Activated T-cell treated with anti-CD3 and anti-CD28 coated beads for 48 hours (primary cell): ENCODE measurements at places on chromosomes 13 and 19.

DNA sequence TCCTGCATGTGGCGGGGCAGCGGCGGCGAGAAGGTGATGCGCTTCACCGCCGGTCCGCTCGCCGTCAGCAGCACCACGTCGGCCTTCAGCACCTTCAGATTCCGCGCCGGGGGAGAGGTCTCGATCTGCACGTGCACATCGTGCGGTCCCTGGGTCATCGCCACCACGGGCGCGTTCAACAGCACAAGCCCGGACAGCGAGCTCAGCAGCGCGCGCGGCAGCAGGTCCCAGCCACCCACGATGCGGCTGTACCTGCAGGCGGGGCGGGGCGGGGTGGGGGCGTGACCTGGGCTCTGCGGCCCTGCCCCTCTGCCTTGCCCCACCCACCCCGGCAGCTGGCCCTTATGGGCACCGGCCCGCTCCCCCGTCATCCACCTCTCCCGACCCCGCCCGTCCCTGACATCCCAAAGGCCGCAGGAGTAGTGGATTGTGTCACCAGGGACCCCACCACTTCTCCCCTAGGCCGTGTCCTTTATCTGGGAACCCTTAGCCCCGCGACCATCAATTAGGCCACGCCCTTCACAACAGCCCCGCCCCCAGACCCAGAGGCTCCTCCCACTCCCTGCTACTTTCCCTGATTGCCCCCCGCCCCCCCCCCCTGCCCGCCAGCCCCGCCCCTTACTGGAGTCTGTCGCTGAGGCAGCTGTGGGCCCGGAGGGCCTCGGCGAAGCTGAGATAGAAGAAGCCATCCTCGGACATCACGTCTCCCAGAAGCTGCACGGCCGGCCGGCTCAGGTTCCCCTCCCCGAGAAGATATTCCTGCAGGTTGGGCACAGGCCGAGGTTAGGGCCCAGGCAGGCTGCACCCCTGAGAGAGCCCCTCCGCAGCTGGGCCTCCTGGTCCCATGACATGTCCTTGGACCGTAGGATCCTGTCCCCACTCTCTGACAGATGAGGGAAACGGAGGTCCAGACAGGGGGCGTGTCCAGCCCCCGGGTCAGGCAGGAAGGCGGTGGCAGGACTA lies 6.1 kb downstream of the IL4I1 start:
- peak; percentile 64 for DNase-seq

DNA sequence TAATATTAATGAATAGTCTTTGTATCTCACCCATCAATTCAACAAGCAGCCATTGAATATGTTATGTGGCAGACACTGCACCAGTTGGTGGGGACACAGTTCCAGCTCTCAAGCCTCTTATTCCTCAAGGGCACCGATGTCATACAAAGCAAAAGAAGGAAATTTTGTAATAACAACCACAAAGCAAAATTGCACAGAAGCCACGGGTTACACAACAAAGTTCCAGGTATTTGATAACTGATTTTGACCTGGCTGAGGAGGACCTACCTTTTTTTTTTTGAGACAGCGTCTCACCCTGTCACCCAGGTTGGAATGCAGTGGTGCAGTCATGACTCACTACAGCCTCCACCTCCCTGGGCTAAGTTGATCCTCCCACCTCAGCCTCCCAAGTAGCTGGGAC lies 266.7 kb downstream of the FOXO1 start:
- no peak for DNase-seq

DNA sequence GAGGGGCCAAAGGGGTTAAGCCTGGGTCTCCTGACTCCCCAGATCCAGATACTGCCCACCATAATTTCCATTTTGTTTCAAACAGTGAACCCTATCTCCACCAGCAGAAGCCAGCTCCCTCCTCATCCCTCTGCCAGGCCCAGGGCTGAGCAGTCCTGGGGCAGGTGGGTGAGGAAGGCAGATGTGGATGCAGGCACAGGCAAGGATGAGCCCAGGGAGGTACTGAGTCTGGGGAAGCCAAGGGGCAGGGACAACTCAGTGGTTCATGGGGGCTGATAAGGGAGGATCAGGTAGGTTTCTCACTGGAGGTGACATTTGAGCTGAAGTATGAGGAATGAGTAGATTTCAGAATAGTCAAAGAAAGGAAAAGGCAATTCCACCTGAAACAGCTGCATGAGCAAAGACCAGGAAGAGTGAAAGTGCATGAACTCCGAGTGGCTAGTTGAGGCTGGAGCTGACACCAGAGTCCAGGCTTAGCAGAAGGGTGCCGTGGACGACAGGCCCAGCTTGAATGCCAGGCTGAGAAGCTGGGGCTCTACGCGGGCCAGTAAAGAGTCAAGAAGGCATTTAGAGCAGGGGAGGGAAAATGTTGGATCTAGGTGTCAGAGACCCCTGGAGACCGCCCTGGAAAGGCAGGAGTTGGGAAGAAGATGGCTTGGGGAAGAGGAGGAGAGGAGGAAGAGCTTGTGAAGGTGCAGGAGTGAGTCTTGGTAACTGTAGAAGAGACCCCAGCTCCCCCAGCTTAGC lies 10.3 kb downstream of the CIC start:
- DNase-seq: no peak

GRCh38 chr13:24116131-24116530 lies 44.4 kb upstream of the SPATA13 start:
- no peak for DNase-seq

- no peak for DNase-seq
These were observed 81.9 kb downstream of the FLT1 start for GRCh38 chr13:28412981-28413380.

GRCh38 chr13:41006978-41007743 lies 12.0 kb downstream of the ELF1 start:
- DNase-seq: no peak

DNA sequence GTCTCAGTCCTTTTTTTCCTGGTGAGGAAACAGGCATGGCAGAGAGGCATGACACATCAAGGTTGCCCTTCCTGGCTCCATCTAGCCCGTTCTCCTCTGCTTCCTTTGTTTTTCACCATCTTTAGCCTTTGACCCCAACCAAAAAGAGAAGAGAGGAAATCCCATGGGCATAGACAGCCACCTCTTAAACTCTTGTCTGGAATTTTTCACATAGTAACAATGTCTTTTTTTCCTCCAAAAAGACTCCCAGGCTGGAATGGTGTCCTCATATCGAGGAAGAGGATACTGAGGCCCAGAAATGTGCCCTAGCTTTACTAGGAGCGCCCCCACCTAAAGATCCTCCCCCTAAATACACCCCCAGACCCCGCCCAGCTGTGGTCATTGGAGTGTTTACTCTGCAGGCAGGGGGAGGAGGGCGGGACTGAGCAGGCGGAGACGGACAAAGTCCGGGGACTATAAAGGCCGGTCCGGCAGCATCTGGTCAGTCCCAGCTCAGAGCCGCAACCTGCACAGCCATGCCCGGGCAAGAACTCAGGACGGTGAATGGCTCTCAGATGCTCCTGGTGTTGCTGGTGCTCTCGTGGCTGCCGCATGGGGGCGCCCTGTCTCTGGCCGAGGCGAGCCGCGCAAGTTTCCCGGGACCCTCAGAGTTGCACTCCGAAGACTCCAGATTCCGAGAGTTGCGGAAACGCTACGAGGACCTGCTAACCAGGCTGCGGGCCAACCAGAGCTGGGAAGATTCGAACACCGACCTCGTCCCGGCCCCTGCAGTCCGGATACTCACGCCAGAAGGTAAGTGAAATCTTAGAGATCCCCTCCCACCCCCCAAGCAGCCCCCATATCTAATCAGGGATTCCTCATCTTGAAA lies at the start of gene GDF15:
Gene GDF15 (plus strand): TSS at position 484 of the 868 bp plus-strand sequence. CDS start 32 bp downstream, at position 516.
- DNase-seq: peak; percentile 40

DNA sequence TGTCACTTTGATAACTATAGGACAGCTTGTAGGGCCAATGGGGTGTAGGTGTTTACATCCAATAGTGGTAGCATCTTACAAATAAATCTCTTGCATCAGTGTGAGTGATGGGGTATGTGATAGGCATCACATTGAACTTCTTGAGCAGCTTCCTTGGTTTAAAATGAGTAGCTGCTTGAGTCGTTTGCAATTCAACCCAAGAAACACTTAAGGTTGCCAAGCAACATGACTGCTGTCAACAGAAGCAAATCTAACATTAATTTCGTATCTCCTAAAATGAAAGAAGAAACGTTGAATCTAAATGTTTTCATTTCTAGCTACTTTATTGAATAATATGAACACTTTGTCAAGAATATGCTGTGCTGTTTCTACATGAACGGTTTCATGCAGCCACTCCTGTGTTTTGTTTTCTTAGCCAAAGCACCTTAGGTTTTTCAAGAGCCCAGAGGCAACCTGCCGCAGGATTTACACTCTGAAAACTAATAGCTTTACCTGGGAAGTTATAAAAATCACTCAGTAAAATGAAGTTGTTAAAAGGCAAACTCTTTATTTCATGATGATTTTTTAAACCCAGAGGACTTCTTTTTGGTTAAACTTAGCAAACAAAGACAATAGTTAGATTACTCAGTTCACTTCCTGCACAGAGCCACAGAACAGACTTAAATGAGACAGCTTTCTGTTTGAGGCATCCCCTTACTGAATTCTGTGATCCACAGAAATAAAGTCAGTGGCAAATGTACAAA lies 305.2 kb downstream of the MTUS2 start:
- DNase-seq: no peak

- DNase-seq: no peak
These were observed 195.3 kb downstream of the ITGBL1 start for GRCh38 chr13:101647760-101648159.

GRCh38 chr13:37383046-37383445 lies 215.5 kb downstream of the POSTN start:
- DNase-seq: no peak

GRCh38 chr19:50362656-50363424 lies 2.6 kb downstream of the NAPSA start:
- no peak for DNase-seq

- DNase-seq: peak; percentile 64
These were observed at the start of gene TBXA2R for GRCh38 chr19:3606690-3607289. Gene TBXA2R (minus strand): TSS chr19:3606875. CDS start chr19:3600634, 6,241 bp downstream.

DNA sequence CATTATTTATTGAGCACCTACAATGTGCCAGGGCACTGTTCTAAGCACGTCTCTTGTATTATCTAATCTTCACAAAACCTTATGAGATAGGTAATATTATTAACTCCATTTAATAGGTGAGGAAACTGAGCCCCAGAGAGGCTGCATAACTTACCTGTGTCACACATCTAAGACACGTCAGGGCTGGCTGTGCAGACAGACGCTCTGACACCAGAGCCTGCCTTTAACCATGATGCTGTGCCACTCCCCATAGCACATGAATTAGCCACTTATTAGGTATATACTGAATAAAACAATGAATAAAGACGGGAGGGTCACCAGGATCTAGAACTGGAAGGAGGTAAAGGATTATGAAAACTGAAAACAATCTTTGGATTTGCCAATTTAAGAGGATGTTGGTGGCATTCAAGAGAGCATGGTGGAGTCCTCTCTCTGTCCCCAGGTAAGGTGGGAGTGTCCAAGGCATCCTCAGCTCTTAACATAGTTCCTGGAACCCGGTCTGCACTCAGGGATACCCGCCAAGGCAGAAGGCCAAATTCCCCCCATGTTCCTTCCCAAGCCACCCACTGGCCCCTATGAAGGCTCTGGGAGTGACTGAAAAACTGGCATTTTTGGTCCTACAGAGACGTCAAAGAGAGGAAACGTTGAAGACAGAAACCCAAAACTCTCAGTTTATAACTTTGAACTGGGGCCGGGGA lies 479.7 kb downstream of the FOXO1 start:
- no peak for DNase-seq

DNA sequence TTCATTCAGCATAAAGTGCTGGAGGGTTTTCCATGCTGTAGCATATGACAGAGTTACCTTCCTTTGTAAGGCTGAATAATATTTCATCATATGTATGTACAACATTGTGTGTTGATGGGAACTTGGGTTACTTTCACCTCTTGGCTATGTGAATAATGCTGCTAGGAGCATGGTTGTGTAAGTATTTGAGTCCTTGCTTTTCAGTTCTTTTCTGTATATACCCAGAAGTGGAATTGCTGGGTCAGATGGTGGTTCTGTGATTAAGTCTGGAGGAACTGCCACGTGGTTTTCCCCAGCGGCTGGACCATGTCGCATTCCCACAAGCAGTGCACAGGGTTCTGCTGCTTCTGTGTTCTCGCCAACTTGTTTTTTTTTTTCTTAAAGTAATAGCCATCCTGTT lies 101.2 kb upstream of the TEX29 start:
- DNase-seq: no peak

DNA sequence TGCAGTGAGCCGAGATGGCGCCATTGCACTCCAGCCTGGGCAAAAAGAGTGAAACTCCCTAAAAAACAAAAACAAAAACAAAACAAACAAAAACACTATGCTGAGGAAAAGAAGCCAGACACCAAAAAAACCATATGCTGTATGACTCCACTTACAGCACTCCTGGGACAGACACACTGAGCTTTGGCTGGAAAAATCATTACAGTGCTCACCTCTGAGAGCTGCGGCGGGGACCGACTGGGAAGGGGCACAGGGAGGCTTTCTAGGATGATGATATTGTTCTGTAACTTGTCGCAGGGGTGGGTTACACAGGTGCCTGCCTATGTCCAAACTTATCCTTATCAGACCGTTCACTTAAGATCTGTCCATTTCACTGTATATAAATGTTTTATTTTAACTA lies 7.8 kb downstream of the PNMA8A start:
- no peak for DNase-seq

DNA sequence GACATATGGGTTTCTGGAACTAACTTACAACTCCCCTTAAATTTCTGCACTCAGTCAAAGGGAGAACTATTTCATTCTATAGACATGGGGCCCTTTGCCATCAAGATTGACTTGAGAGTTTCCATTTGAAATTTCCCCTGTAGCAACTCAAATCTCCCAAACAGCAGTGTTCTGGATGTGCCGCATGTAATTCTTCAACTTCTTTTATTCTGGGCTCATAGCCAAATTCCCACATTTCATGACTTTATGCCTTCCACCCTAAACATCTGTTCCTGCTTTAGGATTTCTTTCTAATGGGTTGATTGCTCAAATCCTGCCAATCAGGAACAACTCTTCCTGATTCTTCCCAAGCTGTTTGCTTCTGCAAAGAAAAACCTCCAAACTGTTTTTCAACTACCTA lies 336.0 kb downstream of the TBC1D4 start:
- no peak for DNase-seq

GRCh38 chr13:77859450-77859849 lies 59.2 kb downstream of the EDNRB start:
- no peak for DNase-seq

- DNase-seq: no peak
These were observed 118.5 kb upstream of the SERTM1 start for GRCh38 chr13:36555151-36555986.

DNA sequence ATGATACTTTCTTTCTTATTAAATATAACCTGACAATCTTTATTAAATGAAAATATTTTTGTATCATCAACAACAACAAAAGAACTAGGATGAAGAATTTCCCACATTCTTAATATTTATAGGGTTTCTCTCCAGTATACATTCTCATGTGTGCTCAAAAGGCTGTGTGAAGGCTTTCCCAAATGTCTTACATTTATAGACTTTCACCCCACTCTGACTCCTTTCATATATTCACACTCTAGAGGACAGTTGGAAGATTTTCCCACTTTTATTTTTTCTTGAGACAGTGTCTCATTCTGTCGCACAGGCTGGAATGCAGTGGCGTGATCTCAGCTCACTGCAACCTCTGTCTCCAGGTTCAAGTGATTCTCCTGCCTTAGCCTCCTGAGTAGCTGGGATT lies 22.4 kb downstream of the ZNF14 start:
- DNase-seq: no peak
